ENCODE measurements at places on chromosomes 1 and 21. TPM values are rescaled to one million over a fixed set of nuclear protein-coding genes. Genes with fewer than 3 reads are reported as not detected.
A peak's percentile ranks its signal among the peaks of the same experiment; 100 is the strongest.

DNA sequence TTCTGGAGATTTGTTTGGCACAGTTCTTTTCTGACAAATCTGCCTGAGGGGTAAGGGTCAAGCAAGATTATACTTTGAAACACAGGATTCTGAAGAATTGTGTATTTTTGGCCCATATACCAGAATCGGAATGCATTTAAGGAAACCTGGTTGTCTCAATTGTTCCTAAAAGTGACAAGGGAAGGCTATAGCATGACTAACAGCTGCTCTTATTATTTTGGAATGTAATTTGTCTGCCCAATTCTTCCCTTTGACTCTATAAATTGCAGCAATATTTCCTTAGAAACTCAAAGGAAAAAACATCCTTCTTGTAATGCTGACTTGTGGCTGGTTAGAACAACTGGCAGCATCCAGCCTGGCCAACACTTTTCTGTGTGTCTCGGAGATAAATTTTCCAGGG is 15.8 kb upstream of the VCAM1 start:
- H3K4me1 ChIP-seq: no peaks in the 10 kb centered on the region
- no peak for DNase-seq
- H3K36me3 ChIP-seq: no peaks in the 10 kb centered on the region
- H3K27ac ChIP-seq: no peak overlapping the region

- H3K36me3 ChIP-seq: no peaks in the 10 kb centered on the region
- H3K4me3 ChIP-seq: no peak overlapping the region
- H3K27ac ChIP-seq: no peak overlapping the region
- DNase-seq: no peak
- H3K27me3 ChIP-seq: no peaks in the 10 kb centered on the region
Measured at GRCh38 chr1:172278478-172278877, 142.0 kb upstream of the C1orf105 start.

GRCh38 chr21:43859747-43860214 is 5.2 kb upstream of the AGPAT3 start:
- H3K4me3 ChIP-seq: no peak overlapping the region
- H3K36me3 ChIP-seq: no peaks in the 10 kb centered on the region
- peaks cover 23% of the 10 kb centered on the region for H3K4me1 ChIP-seq
- peak overlapping the region; percentile 67 for H3K27ac ChIP-seq

- H3K4me3 ChIP-seq: no peak overlapping the region
- DNase-seq: no peak
- H3K27me3 ChIP-seq: no peaks in the 10 kb centered on the region
- H3K36me3 ChIP-seq: no peaks in the 10 kb centered on the region
Measured at GRCh38 chr1:3547055-3548005, 64.0 kb downstream of the MEGF6 start.

- no peak overlapping the region for H3K4me3 ChIP-seq
- H3K27me3 ChIP-seq: peaks cover 18% of the 10 kb centered on the region
- no peaks in the 10 kb centered on the region for H3K36me3 ChIP-seq
- no peak overlapping the region for H3K27ac ChIP-seq
- peaks cover 11% of the 10 kb centered on the region for H3K4me1 ChIP-seq
- DNase-seq: no peak
Measured at GRCh38 chr1:171252482-171252881, 4.2 kb downstream of the FMO1 start.

DNA sequence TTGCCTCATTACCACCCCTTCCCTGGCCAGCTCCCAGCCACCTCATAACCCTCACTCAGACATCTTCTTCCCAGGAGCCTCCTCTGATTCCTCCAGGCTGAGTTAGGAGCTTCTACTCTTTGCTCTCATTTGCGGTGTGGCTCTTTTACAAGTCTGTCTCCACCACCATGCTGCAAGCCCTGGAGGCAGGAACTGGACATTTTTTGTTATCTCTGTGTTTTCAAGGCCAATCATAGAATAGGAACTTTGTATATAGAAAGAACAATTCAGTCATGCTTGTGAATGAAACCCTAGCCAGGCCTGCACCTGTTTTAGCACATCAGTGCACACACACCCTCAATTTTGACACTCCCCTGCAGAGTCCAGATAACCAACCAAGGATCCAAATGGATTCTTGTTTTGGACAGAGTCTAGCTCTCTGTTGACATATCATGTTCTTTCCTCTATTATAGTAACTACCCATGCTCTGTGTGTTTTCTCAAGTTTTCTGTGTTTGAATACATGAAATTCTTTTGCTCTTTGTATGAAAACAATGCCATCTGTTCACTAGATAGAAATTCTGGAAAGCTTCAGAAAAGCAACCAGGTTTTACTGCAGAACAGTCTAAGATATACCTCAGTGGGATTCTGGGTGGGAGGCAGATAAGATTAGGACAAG is 60.9 kb upstream of the ZNF648 start:
- no peaks in the 10 kb centered on the region for H3K27me3 ChIP-seq
- H3K27ac ChIP-seq: no peak overlapping the region
- H3K4me1 ChIP-seq: no peaks in the 10 kb centered on the region
- no peak overlapping the region for H3K4me3 ChIP-seq
- no peak for DNase-seq
- no peaks in the 10 kb centered on the region for H3K36me3 ChIP-seq

GRCh38 chr1:199308349-199308846 is 669.6 kb downstream of the PTPRC start:
- H3K27me3 ChIP-seq: no peaks in the 10 kb centered on the region
- H3K4me1 ChIP-seq: no peaks in the 10 kb centered on the region
- H3K27ac ChIP-seq: no peak overlapping the region

GRCh38 chr1:27591622-27592021 is 12.3 kb downstream of the AHDC1 start:
- H3K27ac ChIP-seq: no peak overlapping the region
- DNase-seq: no peak
- H3K36me3 ChIP-seq: no peaks in the 10 kb centered on the region

DNA sequence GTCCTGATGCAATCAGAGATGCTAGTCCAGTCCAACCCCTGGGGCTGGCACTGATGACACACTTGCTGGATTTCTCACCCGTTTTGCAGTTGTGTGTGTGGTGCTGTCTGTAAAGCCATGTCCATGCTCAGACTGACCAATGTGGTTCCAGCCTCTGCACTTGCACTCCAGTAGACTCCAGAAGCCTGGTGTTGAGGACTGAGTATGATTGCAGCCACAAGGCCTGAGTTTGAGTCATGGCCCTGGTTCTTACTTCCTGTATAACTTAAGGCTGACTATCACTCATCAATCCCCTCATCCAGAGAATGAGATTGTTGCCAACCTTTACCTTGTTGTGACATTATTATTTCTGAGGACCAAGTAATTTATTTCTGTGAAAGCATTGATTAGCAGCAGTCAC is 34.8 kb upstream of the IKBKE start:
- no peak overlapping the region for H3K4me3 ChIP-seq
- H3K27me3 ChIP-seq: no peaks in the 10 kb centered on the region
- no peak overlapping the region for H3K27ac ChIP-seq
- H3K4me1 ChIP-seq: peaks cover 6% of the 10 kb centered on the region
- H3K36me3 ChIP-seq: peaks cover 7% of the 10 kb centered on the region
- no peak for DNase-seq

DNA sequence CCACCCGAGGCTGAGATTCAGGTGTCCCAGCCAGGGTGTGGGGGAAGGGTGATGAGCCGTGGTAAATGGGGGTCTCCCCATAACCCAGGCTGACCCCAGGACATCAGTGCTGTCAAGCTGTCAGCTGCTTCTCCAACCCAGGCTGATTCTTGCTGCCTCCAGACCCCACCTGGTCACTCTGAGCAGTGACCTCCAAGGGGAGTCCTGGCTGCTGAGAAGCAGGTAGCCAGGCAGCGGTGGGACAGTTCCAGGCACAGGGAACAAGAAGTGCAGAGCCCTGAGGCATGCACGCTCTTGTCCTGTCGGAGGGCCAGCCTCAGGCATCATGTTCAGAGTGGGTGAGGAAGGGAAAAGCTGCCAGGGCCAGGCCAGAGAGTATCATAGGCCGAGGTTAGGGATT is 1.1 kb downstream of the ESPN start:
- H3K27ac ChIP-seq: no peak overlapping the region
- H3K4me3 ChIP-seq: no peak overlapping the region
- H3K27me3 ChIP-seq: peaks cover 96% of the 10 kb centered on the region
- H3K36me3 ChIP-seq: no peaks in the 10 kb centered on the region
- H3K4me1 ChIP-seq: peaks cover 28% of the 10 kb centered on the region

GRCh38 chr1:37174341-37174740 is 140.0 kb upstream of the GRIK3 start:
- DNase-seq: no peak
- no peak overlapping the region for H3K27ac ChIP-seq
- H3K36me3 ChIP-seq: no peaks in the 10 kb centered on the region
- no peak overlapping the region for H3K4me3 ChIP-seq
- H3K4me1 ChIP-seq: no peaks in the 10 kb centered on the region

- H3K4me1 ChIP-seq: no peaks in the 10 kb centered on the region
- H3K4me3 ChIP-seq: no peak overlapping the region
- no peak overlapping the region for H3K27ac ChIP-seq
- no peak for DNase-seq
- H3K27me3 ChIP-seq: peaks cover 18% of the 10 kb centered on the region
Measured at GRCh38 chr1:18415448-18416027, 65.2 kb upstream of the KLHDC7A start.

DNA sequence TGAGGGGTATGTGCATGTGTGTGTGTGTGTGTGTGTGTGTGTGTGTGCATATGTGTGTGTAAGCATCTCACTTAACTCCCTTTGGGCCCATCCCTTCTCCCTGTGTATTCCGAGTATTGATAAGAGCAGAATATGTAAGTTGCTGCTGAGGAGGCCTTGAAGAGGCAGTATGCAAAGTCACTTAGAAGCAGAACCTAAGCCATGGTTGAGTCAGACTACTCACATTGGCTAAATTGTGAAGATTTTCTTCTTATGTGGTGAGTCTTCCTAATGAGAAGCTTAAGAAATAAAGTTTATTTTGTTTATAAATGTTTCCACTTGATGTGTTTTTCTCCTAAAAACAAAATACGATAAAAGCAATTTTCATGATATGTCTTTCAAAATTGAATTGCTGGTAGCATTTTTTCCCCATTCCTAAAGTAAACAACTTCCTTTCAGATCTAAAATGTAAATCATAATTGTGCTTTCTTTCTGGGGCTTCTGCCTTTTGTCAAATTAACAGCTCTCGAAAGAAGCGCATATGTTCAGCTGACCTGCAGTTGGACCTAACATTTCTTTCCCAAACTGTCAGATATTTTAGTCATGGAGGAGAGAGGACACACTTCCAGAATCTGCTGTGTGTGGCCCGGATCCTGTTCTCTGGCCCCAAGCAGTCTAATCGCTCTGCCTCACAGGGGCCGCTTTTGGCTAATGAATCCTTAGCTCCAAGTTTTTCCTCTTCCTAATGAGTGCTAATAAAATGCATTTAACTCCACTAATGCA is 284.0 kb downstream of the DUSP10 start:
- no peaks in the 10 kb centered on the region for H3K27me3 ChIP-seq
- DNase-seq: no peak
- no peak overlapping the region for H3K27ac ChIP-seq

DNA sequence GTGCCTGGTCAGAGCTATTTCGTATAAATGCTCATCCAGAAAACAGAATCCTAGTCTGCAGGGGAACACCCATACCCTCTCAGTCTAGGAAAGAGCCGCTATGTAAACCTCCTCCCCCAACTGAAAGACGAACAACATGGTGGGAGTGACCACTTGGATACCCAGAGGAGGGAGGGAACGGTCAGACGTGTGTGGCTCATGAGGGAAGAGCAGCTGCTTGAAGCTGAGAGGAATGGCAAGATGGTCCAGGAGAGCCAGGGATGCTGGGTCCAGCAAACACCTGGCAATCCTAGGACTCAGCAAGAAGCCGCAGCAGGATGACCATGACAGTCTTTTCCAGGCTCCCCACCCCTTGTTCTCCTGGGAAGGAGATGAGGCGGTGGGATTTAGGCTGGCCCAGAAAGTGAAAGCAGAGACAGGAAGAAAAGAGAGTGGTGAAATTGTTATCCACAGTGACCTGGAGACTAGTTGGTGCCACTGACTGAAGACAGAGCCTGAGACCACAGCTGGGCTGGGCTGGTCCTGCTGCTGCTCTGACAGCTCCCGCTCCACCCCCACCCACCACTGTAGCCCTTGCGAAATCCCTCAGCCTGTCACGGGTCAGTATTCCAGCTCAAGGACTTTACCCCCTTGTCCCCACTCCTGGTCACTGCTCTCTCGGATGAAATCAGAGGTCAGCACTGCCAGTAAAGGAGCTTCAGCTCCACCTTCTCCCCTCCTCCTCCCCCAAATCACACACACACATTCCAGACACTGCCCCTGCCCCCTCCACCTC is 3.6 kb downstream of the CERS2 start:
- H3K4me3 ChIP-seq: no peak overlapping the region
- DNase-seq: peak; percentile 75
- peak overlapping the region; percentile 95 for H3K27ac ChIP-seq
- H3K27me3 ChIP-seq: no peaks in the 10 kb centered on the region
- H3K36me3 ChIP-seq: peaks cover 26% of the 10 kb centered on the region

The SYT14 gene
- 0.06 TPM for total RNA-seq

The MYBPH gene
- not detected for total RNA-seq

The GJA9 gene
- total RNA-seq: not detected

The CSRP1 gene
- 95.1 TPM for total RNA-seq

The FCER1G gene
- 16.8 TPM for total RNA-seq

The SERINC2 gene
- 2.6 TPM for total RNA-seq

The ZSCAN20 gene
- total RNA-seq: 9.1 TPM

Measured in heart right ventricle (tissue), 16 donors.